ENCODE measurements at places on chromosomes 12 and 14.

GRCh38 chr12:62471734-62472133, 5.1 kb downstream of the MON2 start:
- no peak for DNase-seq

DNA sequence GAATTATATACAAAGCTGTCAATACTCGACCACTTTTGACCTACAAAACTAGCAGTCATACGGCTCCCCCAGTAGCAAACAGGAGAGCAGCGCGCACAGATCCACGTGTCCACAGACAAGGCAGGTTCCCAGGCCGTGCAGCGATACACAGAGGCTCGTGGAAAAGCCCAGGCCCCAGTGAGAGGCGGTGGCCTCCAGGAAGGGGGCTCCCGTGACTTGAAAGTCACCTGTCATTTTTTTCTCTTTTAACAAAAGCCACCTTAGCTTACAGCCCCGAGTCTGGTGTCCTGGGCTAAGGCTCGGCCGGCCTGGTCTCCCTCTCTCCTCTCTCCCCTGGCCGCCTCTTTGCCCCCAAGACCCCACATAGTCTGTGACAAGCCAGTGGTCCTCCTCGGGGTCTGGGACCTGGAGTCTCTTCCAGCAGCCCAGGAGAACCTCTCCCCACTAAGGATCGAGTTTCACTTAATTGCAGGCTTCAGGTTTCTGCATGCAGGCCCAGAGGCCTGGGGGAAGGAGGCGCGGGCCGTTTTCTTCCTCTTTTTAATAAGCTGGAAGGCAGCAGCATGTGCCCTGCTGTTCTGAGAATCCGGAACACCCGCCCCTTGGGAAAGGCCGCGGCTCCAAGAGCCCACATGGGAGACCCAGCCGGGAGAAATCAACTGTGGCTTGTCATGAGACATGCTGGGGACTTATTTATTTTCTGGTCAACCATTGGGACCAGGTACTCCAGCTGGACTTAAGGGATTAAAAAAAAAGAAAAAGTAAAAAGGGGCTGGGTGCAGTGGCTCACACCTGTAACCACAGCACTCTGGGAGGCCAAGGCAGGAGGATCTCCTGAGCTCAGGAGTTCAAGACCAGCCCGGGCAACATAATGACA, 15.9 kb downstream of the NCOR2 start:
- no peak for DNase-seq

DNA sequence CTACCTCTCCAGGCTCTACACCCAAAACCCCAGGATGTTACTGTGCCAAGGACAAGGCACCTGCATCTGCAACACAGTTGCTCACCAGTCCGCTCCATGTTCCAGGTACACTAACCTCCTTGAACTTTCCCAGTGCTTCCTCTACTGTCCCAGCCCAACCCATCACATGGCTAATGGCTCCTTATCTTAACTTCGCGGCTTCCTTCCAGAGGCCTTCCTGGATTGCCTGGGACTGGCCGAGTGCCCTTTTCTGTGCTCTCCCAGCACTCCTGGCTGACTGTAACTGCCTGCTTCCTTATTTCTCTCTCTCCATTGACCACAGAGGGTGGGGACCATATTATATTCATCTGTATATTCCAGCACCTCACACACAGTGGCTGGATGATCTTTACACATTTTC, 20.9 kb downstream of the POMT2 start:
- DNase-seq: no peak

DNA sequence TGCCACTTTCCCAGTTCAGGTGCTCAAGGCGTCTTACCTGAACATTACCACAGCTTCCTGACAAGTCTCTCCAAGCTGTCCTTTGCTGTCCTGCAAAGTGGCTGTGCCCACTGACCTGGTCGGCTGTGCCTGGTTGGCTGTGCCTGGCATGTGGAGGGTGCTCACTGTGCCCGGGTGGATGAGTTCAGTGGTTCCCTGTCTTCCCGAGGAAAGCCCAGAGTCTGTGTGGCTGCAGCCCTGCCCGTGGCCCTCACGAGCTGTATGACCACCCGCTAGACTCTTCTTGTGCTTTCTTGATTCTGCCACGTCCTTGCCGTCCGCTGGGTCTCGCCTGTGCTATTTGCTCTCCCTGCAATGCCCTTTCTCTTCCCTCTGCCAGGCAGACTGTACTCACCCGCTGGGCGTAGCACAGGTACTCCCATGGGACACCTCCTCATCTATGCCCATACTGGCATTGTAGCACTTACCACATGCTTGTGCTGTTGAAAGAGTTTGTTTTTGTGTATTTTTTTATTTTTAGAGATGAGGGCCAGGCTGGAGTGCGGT, 95.9 kb downstream of the TSPAN9 start:
- no peak for DNase-seq

GRCh38 chr14:22071006-22071405, 397.4 kb upstream of the OR4E1 start:
- DNase-seq: peak; percentile 53

- no peak for DNase-seq
These were observed 1.7 kb upstream of the VASH1 start for GRCh38 chr14:76759589-76759988.

DNA sequence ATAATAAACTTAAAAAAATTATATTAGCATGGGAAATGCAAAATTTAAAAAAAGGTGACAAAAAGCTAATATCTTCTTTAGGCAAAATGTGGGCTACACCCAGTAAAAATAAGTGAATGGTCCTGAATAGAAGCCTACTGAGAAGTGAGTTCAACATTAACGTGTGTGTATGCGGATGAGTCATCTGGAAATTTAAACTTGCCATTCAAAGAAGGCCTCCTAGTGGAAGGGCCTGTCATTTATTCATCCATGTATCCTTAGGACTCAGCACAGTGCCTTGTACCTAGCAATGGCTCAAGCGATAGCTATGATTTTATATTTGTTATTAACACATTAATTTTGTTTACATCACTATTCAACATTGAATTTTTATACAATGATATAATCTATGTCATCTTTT, 226.2 kb downstream of the NUBPL start:
- DNase-seq: no peak

GRCh38 chr12:108403952-108404351, 64.8 kb upstream of the CMKLR1 start:
- no peak for DNase-seq

DNA sequence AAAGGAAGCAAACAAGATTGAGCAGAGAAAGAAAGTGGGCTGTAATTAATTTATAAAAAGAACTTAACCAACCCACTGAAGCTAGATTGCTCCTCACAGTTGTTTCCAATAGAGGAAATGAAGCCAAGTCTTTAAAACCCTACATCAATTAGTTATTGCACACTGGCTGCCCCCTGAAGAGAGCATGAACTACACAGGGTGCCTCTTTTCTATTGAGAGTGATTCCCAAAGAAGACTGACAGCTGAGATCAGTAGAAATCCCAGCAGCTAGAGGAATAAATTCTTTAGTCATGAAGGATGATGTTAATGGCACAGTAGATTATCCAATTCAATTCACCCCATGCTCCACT, 8.6 kb upstream of the USP15 start:
- no peak for DNase-seq

DNA sequence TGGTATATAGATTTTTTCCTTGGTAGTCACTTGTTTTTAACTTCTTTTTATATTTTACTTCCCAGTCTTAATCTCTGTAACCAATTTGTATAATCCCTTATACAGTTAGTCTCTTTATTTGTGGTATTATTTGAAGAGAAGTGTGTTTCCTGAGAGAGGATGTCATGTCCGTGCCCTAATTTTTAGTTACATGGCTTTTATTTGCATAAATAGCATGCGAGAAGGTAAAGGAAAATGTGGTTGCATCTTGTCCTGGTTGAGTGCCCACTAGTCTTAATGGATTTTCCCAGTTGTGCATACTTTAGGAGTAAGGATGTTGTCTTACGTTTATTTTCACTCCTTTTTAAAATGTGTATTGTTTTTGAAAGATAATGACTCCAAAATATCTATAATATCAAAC, 27.5 kb downstream of the RAP1B start:
- DNase-seq: no peak

GRCh38 chr12:15984097-15984800, 73.1 kb downstream of the DERA start:
- DNase-seq: no peak

GRCh38 chr14:25841226-25841625, 756.6 kb downstream of the NOVA1 start:
- DNase-seq: no peak
